ENCODE measurements at places on chromosomes 11 and 22.

GRCh38 chr22:33382436-33382835, 324.3 kb upstream of the SYN3 start:
- DNase-seq = no peak

DNA sequence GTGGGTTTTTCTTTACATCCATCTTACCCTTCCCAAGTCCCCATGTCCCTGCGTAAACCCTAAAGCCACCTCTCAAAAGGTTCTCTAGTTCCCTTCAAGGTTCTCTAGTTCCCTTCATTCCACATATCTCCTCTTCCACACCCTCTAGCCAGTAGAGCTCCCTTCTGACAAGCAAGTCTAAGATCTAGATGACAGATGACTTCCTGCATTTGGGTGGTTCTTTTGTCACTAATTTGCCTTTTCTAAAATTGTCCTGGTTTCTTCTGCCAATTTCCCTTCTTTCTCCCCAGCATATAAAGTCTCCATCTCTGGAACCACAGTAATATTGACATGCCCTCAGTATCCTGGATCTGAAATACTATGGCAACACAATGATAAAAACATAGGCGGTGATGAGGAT, 7.8 kb downstream of the CD3E start:
- DNase-seq = no peak

DNA sequence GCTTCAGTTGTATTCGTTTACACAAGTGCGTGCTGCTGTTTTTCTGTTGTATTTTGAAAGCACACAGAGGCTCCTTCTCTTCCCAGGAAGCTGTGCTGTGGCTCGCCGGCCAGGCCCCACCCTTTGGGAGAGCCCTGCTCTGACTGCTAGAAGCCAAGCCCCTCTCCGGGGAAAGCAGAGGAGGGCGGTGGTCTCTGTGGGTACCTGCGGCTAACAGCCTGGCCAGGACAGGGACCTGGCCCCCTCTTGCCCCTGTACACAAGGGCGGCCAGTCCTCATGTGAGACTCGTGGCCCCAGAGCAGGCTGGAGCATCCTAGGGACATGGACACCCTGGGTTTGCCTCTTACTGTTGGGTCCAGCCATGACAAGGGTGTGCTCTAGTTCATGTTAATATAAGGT, 14.8 kb downstream of the MOB2 start:
- no peak for DNase-seq

GRCh38 chr11:16818284-16818683, 79.8 kb downstream of the C11orf58 start:
- DNase-seq = no peak

- no peak for DNase-seq
These were observed 12.0 kb upstream of the MUC6 start for GRCh38 chr11:1048375-1049070.

DNA sequence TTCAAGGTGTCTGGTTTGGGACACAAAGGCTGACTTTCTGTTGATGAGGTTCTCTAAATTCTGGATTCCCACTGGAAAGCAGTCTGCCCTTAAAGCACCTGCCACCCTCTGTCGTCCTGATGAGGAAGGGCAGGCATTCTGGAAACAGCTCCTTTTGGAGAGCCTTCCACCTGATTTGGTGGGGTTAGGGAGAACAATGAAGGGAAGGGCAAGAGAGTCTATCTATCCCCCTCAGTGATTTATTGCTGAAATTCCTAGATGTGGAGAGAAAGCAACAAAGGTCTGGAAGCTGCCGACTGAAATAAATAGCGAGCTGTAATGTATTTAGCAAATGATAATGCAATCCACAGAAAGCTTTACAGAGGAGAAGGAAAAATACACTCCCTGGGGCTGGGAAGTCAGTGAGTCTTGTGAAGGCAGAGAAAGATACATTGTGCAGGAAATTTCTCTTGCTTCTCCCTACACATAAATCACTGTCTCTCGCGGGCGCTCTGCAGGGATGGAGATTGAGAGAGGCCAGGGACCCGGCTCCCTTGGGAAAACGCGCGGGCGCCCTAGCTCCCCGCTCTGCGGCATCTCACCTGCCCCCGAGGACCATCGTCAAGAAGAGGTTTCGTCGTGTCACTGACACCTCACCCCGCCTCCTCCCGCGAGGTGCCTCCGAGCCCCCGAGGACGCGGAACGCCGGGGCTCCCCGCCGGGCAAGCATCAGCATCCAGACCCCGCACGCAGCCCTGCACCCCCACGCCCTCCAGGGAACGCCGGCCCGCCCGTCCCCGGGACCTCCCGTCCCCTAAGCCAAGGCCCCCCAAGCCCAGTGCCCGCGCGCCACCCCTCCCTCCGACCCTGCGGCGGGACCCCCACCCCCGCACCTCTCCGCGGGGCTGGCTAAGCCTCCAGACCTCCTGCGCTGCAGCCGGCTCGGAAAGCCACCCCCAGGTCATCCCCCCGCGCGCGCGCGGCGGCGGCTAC, 673 bp downstream of the CDON start:
- DNase-seq = no peak

- DNase-seq = no peak
These were observed 521.0 kb downstream of the ETS1 start for GRCh38 chr11:128066399-128066798.

DNA sequence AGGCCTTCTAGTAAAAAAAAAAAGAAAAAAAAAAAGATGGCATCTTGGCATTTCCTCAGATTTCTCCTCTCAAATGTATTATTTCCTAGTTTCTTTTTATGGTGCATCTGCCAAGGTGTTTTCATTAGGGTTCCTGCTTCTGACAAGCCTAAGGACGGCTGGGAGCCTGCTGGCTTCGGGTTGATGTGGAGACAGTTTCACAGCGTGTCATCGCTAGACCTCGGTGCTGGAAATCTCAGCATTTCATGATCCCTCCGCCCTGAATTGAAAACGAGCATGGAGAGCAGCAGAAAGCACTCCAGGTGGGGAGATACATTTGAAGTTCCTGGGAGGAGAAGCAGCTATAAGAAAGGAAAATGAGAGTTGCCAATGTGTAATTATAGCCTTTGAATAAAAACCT, 283.9 kb upstream of the CNTN5 start:
- DNase-seq = no peak

- DNase-seq = no peak
These were observed 10.1 kb upstream of the GRIK4 start for GRCh38 chr11:120501440-120501839.

DNA sequence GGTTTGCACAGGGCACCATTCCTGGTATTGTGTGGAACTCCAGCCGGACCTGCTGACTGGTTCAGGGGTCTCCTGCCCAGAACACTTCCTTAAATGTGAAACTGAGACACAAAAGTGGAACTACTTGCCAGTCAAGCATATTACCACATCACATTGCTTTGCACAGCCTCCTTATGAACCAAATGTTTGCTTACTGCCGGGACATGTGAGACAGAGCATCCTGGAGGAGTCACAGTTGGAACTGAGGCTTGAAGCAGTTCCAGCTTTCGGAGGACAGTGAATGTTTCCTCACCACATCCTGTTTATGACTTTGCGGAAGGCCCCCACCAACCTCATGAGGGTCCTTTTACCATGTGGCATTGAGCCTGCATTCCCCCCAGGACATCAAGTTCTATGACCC, 105.8 kb upstream of the ARHGAP42 start:
- DNase-seq = no peak

- no peak for DNase-seq
These were observed 17.9 kb downstream of the RBM4B start for GRCh38 chr11:66659763-66660162.

DNA sequence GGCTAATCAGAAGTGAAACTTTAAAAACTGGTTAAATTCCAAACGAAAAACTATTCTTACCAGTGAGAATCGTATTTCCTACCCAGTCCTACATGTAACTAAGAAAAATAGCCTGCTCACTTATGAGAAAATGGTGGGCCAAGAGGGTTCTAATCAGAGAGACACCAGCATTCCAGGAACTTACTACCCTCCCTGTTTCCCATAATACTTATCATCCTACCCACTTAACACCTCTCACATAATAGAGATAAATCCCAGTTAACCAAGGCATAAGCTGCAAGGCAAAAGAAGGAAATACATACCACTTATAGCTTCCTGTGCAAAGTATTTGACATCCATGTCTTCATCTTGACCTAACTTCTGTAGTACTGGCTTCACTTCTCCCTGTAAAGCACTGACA, 24.4 kb downstream of the PPP2R1B start:
- DNase-seq = no peak

GRCh38 chr11:112770487-112770886, 190.7 kb upstream of the NCAM1 start:
- DNase-seq = no peak

DNA sequence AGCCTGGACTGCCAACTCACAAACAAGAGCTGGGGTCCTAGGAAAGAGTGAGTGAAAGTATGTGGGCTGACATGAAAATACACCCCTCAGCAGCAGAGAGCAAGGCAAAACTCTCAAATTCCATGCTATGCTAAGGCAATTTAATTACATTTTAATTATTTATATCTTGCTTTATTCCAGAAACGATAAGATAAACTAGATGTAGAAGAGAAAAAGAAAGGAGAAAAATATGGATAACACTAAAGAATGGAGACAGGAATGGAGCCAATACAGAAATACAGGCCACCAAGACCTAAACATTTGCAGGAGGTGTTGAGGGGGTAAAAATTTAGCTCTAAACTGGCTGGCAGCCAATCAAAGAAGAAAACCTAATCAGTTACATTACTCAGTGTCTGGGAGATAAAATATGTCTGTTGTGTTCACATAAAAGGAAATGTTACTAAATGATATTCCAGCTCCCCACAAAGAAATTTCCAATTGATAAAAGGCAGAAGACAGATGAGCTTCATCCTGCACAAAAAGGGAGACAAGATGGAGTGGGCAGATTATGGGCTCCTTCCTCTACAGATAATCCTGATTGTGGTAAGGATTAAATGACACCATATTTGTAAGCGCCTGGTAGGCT, 223.5 kb upstream of the BLID start:
- no peak for DNase-seq

- DNase-seq = no peak
These were observed 17.4 kb downstream of the ATP5MG start for GRCh38 chr11:118418766-118419165.

DNA sequence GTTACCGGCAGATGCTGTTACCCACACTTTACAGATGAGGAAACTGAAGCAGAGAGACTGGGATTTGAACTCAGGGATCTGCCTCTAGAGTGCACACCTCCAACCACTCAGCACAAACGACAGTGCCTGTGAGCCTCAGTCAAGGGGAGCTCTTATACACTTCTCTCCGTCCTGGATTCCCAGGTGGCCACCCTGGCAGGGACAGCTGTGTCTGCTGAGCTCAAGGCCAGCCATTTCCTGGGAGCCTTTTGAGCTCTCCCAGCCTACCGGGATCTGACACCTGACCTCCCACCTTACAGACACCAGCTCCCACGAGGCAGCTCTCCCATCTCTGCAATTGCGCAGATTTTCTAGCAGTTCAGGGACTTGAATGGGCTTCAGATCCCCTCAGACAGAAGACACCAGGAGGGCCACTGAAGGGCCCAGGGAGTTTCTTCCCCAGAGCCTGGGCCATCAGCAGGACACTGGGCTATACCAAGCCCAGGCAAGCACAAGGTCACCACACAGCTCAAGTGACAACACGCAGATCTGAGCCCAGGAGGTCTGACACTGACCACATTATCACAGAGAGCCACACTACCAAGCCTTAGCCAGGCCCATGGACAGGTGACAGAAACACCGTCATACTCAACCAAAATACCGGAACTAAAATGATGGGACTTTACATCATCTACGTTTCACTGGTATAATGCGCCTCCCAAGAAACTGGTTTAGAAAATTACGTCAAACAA, 17.1 kb downstream of the PDGFB start:
- no peak for DNase-seq

DNA sequence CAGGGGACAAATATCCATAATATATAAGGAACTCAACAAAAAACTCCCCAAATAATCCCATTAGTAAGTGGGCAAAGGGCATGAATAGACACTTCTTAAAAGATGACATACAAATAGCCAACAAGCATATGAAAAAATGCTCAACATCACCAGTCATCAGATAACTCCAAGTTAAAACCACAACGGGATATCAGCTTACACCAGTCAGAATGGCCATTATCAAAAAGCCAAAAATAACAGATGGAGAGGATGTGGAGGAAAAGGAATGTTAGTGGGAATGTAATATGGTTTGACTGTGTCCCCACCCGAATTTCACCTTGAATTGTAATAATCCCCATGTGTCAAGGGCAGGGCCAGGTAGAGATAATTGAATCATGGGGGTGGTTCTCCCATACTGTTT, 350.1 kb downstream of the GUCY1A2 start:
- DNase-seq = no peak

DNA sequence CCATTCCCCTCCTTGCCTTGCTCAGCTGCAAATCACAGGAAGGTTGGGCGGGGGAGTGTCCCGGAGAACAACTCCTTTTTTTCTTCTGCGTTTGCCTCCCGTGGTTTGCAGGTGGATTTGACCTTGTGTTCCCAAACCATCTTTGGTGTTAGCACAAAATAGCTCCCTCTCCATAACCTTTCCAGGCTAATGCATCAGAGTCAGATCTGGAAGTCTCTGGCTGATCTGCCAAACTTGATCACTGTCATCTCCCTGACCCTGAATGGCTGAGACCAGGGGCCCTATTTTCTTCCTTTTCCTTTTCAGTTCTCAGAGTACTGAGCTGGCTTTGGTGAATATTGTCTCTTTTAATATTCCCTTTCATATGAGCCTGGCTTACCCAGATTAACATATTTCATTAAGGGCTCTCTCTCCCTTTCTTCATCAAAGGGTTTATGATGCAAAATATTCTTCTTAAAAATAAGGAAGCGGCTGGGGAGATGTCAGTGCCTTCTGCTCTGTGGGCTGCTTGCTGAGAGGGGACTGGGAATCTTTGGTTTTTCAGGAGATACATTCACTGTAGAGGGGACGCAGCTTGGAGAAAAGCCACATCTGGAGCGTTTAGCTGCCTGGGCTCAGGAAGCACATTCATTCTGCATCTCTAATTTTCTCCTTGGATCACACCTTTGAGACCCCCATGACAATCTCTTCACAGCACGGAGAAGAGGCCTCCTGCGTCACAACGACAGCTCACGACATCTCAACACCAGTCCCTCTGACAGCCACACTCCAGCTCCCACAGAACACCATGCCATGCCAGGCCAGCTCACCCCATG, 148.3 kb downstream of the CEP164 start:
- DNase-seq = no peak

DNA sequence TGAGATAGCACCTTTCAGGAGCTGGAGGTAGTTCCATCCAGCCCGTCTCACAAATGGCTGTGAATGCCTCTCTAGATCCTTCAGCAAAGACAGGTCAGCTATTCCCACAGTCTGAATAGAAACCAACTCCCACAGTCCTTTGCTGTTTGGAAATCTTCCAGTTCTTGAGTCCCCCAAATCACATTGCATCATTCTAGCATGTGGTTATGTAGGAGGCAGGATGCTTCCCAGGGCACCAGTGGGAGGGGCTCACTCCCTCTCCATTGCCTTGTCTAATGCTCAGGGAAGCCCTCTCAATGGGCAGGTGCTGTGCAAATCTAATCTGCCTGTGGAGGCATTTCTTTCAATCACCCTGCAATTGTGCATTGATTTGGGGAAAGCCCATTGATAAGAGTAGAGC, 14.6 kb downstream of the NAV2 start:
- DNase-seq = no peak

GRCh38 chr11:135043434-135043833, 631.4 kb upstream of the B3GAT1 start:
- no peak for DNase-seq

- no peak for DNase-seq
These were observed 26.0 kb downstream of the TSPAN18 start for GRCh38 chr11:44752713-44753112.
